Activated CD4-positive, alpha-beta T cell treated with anti-CD3 and anti-CD28 coated beads, Interleukin-10, Interleukin-2, amounts not matched to agents 100 ng/mL and 50 ng/mL, durations not matched to agents 16 hours and 8 hours (primary cell): ENCODE measurements at places on chromosomes 7 and 10.
A peak's percentile ranks its signal among the peaks of the same experiment; 100 is the strongest.

GRCh38 chr10:93821051-93821772 lies 63.5 kb downstream of the LGI1 start:
- DNase-seq, result no peak

DNA sequence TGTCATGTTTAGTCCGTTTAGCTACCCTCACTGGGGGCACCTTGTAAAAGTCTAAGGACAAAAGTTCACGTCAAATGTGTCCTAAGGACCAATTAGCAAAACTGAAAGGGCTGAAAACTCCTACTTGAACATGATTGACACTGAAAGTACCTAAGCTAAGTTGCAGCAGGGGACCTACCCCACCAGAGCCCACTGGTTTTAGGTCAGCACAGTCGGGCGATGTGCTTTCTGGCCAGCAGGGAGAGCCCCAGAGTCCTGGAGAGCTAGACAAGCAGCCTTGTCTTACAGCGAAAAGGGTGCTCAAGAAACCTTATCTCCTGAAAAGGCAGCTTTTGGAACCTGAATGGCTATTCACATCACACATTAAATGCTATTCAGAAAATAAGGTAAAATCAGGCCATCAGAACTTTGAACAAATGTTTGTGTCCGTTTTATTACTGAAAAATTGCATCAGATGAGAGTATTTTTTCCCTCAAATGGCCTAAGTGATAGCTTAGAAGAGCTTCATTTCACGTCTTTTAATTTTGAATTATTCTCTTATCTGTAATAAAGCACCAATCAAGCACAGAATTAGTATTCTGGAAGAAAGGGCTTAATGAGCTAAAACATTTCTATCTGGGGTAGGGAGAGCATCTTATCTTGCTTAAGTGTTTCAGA lies 52.2 kb upstream of the MKI67 start:
- peak; percentile 63 for DNase-seq

- DNase-seq, result no peak
These were observed 146.6 kb upstream of the FRMD4A start for GRCh38 chr10:14477408-14477710.

DNA sequence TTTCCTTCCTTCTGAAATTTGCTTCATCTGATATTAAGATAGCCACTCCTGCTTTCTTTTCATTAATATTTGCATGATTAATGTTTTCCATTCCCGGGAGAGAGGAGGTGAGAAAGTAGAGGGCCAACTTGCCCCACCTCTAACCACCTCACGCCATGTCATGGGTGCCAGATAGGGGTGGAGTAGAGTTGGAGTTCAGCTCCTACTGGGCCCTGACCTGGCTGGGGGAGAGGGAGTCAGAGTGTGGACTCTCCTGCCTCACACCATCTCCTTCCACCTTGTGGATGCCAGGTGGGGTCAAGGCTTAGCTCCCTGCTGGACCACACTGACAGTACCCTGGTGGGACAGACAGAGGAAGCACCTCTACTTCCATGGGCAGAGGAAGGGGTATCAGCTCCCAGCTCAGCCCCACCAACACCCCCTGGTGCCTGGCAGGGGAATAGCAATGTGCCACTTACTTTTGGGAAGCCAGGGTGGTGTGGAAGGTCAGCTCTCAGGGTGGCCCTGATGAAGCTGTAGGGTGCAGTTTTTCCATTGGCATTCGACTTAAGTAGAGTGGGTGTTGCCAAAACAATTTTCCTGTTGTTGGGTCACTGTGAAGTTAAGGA lies 28.0 kb downstream of the CHST12 start:
- DNase-seq, result peak; percentile 51

DNA sequence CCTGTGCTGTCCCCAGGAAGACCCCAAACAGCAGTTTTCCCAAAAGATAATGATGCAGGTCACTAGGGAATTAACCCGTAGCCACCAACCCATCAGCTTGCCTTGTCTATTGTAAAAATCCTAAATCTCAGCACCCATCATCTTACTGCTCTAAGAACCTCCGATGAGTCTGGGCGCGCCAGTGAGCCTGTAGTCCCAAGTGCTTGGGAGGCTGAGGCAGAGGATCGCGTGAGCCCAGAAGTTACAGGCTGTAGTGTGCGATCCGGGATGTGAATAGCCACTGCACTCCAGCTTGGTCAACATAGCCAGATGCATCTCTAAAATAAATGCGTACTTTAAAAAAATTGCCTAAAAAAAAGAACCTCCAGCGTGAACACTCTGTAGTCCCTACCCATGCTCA lies 951 bp downstream of the AS3MT start:
- no peak for DNase-seq

- DNase-seq, result peak; percentile 46
These were observed 14.9 kb downstream of the BZW2 start for GRCh38 chr7:16660702-16661464.

- no peak for DNase-seq
These were observed 10.1 kb upstream of the OPN4 start for GRCh38 chr10:86644152-86644793.
